ENCODE measurements at places on chromosomes 6 and 20.

GRCh38 chr20:53789989-53790675, 196.5 kb upstream of the ZNF217 start:
- DNase-seq, result no peak

GRCh38 chr20:36827541-36828279, 48.2 kb upstream of the TLDC2 start:
- DNase-seq, result no peak

- peak; percentile 45 for DNase-seq
Measured at GRCh38 chr6:162907876-162908481, 180.2 kb downstream of the PACRG start.

DNA sequence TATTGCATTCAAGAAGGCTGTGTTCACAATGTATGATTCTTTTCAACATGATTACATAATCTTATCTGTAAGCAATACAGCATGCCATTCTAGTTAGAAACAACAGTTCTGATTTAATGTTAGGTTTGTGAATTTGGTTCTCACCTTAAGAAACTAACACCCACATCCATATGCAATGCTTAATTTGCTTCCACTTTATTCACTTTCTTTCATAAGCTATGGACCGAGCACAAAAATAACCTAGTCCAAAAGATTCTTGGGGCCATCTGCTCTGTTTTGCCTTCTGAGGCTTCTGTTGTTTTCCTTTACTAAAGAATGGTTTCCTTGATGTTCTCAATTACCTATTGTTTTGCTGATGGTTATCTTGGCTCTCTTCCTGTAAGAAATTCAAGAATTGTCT, 258.2 kb downstream of the EYS start:
- no peak for DNase-seq

DNA sequence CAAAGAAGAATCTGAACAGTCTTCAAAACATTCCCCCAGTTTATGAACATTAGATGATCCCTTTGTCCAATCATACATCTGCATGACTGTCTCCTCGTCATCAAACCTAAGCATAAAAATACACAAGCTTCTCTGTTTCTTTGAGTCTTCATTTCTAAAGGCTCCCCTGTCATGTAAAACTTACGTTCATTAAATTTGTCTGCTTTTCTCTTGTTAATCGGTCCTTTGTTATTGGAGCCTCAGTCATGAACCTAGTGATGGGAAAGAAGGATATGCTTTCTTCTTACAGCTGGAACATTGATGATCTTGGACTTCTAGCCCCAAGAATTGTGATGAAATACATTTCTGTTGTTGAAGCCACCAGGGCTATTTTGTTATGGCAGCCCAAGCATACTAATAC, 18.0 kb upstream of the RIPOR2 start:
- no peak for DNase-seq

DNA sequence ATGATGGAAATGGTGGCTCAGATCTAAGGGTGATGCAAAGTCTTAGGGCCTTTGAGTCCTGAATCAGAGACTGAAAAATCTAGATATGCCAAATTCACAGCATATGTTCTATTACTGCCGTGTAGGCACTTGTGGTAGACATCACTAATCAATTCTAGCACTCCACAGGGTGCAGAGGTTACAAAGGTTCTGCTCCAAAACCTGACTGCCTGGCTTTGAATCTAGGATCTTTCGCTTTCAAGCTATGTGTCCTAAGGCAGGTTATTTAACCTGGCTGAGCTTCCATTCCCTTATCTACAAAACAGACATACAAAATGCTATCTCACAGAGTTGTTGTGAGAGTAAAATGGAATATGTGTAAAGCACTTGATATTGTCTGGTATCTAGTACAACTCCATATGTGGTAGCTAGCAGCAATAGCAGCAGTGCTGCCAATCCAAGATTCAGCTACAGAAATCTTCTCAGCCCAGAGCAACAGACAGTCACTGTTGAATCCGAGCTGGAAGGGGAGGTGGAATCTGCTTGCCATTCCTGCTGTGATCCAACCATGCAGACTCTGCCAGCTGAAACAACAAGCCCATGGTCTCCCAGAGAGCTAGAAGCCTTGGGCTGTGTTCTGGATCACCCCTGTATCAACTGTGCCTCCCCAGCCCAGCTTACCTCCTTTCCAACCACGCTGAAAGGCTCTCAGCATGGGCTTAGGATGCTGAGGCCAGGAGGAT, 206.9 kb downstream of the TFAP2C start:
- no peak for DNase-seq

- DNase-seq, result no peak
Measured at GRCh38 chr20:25233016-25233772, 14.7 kb upstream of the PYGB start.

GRCh38 chr6:18501663-18502013, 114.5 kb downstream of the RNF144B start:
- peak; percentile 30 for DNase-seq

GRCh38 chr6:136593748-136594490, 43.7 kb upstream of the MAP7 start:
- DNase-seq, result peak; percentile 86

DNA sequence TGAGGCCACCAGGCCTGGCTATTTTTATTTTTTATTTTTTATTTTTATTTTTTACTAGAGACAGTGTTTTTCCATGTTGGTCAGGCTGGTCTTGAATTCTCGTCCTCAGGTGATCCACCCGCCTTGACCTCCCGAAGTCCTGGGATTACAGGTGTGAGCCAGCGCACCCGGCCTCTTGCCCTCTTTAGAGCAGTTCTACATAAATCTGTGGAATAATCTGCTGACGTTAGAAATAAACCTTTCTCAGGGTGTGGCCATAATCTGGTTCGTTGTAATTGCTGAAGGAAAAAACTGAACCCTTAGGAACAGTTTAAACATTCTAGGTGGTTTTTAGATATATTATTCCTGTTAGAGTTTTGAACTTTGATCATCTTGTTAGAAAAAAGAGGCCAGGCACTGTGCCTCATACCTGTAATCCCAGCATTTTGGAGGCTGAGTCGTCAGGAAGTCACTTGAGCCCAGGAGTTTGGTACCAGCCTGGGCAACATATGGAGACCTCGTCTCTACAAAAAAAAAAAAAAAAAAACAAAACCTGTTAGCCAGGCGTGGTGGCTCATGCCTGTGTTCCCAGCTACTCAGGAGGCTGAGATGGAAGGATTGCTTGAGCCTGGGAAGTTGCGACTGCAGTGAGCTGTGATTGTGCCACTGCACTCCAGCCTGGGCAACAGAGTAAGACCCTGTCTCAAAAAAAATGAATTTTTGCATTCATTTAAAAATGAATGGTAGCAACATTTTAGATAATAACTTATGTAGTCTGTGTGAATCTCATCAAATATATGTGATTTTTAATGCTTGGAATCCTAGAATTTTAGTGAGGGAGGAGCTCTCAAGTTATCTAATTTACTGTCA, 24.2 kb downstream of the ASXL1 start:
- DNase-seq, result no peak

DNA sequence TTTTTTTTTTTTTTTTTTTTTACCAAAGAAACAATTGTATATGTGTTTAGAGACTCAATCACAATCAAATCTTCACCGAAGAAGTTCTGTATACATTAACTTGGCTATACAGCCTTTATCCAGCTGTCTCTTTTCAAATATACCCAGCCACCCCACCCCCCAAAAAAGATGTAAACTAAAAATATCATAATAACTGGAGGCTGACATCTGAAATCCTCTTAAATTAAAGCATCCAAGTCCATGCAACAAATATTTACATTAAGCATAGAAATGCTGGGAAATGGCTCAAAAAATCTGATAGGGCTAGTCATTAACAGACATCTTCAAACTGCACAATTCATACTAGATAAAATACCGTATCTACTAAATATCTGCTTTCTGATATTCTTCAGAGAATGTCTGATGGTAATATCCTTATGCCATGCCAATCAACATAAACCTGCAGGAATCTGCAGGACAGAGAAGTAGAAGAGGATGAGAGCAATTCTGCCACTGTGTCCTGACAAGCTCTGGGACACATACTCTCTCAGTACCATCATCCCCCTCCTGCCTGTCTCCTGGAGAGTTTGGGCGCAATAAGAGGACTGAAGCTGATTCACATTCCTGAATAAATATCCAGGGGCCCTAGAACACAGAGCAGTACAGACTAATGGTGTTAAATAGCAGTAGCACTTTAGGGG, 152.4 kb downstream of the KIF6 start:
- no peak for DNase-seq

- DNase-seq, result no peak
Measured at GRCh38 chr6:96934087-96934486, 9.6 kb downstream of the KLHL32 start.

DNA sequence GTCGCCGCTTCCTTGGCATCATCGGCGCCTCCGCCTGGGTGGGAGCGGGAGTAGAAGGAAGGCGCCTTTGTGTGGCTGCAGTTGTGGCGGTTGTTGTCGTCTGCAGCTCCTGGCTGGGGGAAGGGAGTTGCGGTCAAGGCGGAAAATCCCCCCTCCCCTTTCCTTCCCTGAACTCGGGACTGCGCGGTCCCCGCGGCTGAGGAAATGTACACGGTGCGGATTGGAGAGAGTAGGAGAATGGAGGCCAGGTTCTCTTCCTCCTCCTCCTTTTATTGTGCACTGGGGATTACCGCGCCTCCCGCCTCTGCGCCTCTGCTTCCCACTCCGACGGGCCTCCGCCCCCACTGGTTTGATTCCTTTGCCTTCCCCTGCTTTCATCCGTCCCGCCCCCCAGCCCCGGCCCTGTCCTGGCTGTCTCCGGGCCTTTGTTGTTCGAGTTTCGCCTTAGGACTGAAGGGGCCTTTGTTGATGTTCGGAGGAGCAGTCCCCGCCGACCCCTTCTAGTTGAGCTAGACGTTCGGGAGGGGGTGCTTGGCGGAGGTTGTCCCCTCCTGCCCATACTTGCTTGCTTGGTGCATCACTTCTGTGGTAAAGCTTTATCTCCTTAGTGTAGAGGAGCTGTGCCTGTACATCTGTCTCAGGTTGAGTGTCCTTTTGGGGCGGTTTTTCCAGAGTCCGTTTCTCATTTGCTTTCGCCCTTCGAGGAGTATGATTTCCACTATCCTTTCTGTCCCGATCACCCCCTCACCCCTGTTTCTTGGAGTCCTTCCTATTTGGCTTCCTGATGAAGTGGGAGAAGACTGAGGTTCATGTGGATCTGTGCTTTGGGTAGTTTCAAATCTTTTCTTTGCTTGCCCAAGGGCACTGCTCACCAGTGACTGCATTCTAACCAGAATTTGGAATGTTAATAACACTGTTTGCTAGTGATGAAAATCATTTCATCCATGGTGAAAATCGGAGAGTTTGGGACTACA, 764 bp downstream of the ZNF292 start:
- peak; percentile 71 for DNase-seq

GRCh38 chr20:32439132-32439829, 81.2 kb downstream of the ASXL1 start:
- DNase-seq, result no peak

GRCh38 chr20:33697129-33697528, 10.9 kb upstream of the E2F1 start:
- no peak for DNase-seq

DNA sequence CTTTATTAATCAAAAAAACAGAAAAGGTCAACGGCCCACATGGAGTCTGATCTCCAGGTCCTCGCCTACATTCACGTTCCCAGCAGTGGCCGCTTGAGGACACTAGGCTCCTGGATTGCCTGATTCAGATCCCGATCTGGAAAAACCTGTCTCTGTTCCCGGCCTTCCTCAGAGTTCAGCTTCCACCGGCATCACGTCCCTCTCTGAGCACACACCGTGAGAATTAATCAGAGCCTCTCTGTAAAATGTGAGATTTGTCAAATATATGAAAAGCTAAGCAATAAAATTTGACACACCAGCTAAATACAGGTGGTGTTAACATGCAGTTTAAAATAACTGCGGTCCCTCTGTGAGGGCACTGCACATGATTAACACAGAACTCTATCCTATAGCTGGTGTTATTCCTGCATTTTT, 122.8 kb upstream of the COL21A1 start:
- no peak for DNase-seq

GRCh38 chr20:62246872-62247652, 8.7 kb downstream of the OSBPL2 start:
- no peak for DNase-seq

- no peak for DNase-seq
Measured at GRCh38 chr6:11307226-11307625, 74.8 kb upstream of the NEDD9 start.

- peak; percentile 90 for DNase-seq
Measured at GRCh38 chr6:158703837-158704822, 54.3 kb downstream of the SYTL3 start.

GRCh38 chr6:6538261-6538660, 50.3 kb upstream of the LY86 start:
- DNase-seq, result no peak

- peak; percentile 71 for DNase-seq
Measured at GRCh38 chr20:3716195-3716834, 3.9 kb upstream of the SIGLEC1 start.

DNA sequence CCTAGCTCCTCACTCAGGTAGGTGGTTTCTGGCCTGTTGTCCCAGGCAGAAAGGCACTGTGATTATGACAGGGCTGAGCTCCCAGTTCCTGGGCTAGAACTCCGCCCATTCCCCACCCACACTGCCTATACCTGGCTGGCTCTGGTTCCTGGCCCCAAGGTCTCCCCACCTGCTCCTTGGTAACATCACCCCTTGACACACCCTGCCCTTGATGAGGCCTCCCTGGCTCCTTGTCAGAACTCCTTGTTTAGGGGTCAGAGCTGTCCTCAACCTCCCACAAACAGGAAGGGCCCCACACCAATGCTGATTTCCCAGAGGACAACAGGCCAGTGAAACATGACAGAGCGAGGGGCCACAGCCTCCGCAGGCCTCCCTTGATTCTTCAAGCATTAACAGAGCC, 15.5 kb upstream of the MYMX start:
- no peak for DNase-seq

DNA sequence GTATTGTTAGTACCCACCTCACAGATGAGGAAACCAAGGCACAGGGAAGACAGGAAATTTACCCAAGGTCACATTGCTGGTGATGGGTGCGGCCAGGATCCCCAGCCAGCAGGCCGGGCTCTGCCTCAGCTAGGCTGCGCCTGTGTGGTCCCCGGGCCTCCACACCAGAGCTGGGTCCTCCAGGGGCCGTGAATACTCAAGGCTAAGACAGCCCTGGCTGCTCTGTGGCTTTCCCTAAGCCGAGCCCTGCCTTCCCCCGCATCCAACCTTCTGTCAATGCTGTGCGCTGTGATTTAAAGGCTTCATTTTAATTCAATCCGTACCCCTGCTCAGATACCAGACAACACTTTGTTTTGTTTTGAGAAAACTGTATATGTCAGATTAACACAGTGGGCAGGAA, 246.7 kb downstream of the TTLL2 start:
- DNase-seq, result no peak

- DNase-seq, result no peak
Measured at GRCh38 chr6:104522533-104522932, 337.2 kb downstream of the HACE1 start.

- DNase-seq, result peak; percentile 64
Measured at GRCh38 chr6:69732640-69733039, 64.2 kb downstream of the LMBRD1 start.

DNA sequence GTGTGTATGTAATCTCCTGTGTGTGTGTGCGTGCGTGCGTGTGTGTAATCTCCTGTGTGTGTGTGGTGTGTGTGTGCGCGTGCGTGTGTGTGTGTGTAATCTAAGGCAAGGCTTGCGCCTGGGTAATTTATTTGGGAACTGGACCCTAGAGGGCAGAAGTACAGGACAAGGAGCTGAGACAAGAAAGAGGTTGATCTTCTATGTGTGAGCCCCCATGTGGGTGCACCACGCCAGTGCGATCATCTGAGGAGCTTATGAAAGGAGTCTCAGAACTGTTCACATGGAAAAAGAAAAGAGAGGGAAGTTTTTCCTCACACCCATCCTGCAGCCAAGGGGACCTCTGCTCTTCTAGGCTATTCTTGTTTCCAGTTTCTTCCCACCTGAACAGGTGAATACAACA, 220.1 kb upstream of the GGTLC1 start:
- peak; percentile 3 for DNase-seq

- no peak for DNase-seq
Measured at GRCh38 chr6:47138046-47138445, 95.9 kb upstream of the ADGRF1 start.

- no peak for DNase-seq
Measured at GRCh38 chr6:99995916-99996315, 1.9 kb upstream of the MCHR2 start.

All from hematopoietic multipotent progenitor cell treated with erythropoietin and hydrocortisone succinate and interleukin-3 and kit ligand, for 6 days (in vitro differentiated cells).